ENCODE measurements at places on chromosomes 3 and 15.

GRCh38 chr15:36807134-36807764 is 227.8 kb downstream of the CDIN1 start:
- peak; percentile 42 for DNase-seq

DNA sequence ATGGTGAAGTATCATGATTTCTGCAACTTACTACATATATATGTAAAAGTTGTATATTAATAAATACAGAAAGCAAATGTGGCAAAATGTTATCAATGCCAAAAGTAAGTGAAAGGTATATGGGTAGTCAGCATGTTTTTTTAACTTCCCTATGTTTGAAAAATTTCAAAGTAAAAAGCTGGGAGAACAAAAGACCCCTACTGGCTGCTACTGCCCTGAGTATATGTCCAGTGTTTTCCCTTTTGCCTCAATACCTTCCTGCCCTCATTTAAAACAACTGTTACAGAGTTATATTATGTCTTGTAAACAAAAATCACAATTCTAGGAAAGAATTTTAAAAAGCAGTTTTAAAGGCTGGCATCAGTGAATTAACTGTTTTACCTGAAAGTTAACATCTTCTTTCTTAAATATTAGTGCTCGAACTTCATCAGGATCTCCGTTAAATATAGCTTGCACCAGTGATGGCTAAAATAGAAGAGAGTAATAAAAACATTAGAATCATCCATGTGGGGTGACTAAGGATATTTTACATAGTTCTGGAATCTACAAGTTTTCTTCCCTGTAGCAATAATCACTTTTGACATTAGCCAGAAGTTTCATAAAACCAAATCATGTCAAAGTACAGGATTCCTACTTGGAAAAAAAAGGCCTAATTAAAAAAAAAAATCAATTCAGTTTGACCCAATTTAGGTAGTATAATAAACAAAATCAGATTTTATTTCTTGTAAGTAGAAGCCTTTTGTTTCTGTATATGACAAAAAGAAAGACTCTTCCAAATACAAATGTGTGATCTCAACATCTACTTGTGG is 2.7 kb downstream of the ANKRD28 start:
- DNase-seq, result no peak

DNA sequence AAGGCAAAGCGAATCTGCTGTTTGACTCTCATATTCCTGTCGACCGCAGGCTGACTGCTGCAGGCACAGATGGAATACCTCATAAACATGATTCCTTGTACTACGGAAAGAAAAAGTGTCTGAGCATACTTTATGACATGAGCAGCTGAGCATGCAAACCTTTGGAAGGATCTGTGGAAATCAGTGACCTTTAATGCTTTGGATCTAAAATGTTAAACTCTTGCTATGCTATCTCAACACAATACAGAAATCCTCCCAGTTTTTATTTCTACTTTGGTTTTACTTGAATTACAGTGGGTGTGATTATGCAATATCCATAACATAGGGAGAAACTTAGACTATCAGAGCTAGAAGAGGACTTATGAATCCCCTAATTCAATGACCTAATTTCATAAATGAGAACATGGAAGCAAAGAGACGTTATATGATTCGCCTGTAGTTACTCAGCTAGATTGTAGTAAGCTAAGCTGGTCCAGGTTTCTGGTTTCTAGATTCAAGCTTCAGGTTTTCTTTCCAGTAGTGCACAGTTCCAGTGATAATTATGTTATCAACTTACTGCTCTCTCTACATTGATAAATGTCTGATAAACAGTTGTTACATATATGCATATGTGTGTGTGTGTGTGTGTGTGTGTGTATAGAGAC is 127.6 kb upstream of the GBE1 start:
- DNase-seq, result peak; percentile 38

DNA sequence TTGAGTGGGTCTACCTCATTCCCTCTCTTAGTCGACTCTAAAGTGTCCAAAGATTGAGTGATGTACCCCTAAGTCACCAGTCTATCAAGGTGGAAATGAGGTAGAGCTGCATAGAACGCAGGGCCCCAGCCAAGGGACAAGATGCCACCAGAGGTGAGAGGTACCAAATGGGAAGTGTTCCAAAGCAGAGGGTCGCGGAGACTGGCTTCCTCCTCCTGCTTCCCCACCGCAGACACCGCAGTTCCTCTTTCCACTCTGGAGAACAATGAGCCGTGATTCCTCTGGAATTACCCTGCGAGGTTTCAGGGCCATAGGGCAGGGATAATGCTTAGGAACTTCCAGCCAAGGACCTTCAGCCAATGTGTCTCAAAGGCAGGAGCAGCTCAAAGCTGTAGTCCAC is 55.8 kb downstream of the DAPK2 start:
- no peak for DNase-seq

DNA sequence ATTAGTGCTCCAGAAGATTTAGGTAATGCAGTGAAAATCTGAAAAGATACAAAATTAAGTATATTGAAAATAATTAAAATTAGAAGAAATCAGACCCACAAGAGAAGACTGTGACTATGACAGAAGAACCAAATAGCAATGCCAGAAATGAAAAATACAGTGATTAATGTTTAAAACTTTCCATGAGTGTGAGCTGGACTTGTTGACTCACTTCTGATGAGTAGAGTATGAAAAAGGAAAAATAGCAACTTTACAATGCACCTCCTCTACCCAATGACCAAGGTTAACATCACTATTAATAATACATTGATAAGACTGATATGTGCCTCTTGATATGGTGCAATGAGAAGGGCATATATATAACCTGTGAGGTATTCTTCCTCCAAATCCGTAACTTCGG is 39.3 kb upstream of the SLC22A13 start:
- DNase-seq, result no peak

- DNase-seq, result peak; percentile 35
These were observed 1.1 kb downstream of the RAF1 start for GRCh38 chr3:12662593-12663400.

- DNase-seq, result no peak
These were observed 32.3 kb upstream of the CYP11A1 start for GRCh38 chr15:74399511-74400312.

- no peak for DNase-seq
These were observed 5.2 kb downstream of the HEG1 start for GRCh38 chr3:125050488-125051090.

DNA sequence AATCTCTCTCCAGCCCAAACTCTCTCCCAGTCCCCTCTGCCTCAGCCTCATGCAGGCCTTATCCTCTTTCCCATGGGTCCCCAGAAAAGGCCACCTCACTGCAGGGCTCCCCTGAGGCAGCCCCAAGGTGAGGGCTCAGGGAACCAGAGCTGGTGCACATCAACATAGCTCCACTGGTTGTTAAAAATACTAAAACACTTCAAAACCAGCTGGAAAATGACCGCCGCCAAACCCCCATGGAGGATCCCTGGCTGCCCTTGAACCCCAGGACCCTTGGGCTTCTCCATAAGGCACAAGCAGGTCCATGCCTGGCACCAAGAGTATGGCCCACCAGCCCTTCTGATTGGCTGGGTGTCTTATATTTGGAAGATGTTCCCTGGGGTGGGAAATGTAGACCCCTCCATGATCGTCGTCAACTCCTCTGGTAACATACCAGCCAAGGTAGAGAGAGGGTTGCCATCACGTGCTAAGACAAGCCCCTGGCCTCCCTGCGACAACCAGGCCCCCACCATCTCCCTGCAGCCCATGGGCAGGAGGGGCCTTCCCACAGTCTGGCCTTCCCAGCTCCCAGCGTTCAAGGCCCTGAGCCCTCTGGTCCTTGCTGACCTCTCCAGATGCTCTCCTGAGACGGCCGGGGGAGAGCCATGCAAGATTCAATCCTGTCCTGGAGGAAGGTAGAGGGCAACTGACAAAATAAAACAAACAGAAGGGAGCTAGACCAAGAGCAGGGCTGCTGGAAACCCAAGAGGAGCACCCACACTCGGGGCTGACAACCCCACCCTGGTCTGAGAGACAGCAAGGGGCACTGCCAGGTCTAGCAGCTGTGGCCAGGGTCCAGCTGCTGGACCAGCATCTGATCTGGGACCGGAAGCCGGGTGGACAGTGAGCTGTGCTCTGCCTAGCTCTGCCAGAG is 132.1 kb upstream of the PRR20G start:
- DNase-seq, result no peak

GRCh38 chr3:197212290-197212689 is 86.1 kb downstream of the DLG1 start:
- DNase-seq, result no peak

DNA sequence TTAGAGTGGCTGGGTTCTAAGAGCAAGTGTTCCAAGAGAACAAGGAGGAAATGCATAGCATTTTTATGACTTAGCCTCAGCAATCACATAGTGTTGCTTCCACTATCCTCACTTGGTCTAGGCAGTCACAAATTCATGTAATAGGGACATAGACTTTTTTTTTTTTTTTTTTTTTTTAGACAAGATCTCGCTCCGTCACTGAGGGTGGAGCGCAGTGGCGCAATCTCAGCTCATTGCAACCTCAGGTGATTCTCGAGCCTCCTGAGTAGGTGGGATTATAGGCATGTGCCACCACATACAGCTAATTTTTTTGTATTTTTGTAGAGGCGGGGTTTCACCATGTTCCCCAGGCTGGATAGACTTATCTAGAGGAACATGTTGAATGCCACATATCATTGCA is 4.7 kb upstream of the GNB4 start:
- no peak for DNase-seq
